Vagina (tissue), 2 donors: ENCODE measurements at places on chromosomes 13 and 19.

DNA sequence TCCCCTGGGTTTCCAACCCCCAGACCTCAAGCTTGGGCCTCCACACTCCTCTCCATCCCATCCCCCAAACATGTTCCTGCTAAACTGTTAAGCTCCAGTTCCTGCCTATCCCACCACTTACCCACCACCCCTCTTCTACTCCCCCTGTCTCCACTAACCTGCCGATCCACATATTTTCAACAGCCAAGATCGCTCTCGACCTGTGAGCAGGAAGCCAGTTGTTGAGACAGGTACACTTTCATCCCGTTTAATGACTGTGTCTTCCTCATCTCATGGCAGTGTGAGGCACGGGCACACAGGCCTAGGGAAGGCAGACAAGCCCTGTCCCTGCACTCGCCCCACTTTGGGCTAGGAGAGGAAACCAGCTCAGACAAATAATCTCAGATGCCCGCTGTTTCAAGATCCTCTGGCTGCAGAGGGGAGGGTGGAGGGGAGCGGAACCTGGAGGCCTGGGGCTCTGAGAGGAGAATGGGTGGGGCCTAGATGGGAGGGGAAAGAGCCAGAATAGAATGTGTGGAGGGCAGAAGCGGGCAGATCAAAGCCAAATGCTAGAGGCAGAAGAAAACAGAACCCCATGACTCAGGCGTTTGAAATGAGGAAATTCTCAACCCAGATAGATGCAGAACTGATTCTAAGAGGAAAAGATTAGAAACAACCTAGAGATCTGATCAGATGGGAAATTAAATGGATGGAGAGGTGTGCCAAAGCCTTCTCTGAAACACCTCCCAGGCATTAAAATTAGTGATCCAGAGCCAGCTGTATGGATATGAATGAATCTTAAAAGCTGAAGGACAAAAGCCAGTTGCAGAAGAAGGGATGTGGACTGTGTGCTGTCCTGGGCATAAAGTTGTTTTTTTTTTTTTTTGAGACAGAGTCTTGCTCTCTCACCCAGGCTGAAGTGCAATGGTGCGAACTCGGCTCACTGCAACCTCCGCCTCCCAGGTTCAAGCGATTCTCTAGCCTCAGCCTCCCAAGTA lies 16.9 kb upstream of the CYP2S1 start:
- no peak for DNase-seq

DNA sequence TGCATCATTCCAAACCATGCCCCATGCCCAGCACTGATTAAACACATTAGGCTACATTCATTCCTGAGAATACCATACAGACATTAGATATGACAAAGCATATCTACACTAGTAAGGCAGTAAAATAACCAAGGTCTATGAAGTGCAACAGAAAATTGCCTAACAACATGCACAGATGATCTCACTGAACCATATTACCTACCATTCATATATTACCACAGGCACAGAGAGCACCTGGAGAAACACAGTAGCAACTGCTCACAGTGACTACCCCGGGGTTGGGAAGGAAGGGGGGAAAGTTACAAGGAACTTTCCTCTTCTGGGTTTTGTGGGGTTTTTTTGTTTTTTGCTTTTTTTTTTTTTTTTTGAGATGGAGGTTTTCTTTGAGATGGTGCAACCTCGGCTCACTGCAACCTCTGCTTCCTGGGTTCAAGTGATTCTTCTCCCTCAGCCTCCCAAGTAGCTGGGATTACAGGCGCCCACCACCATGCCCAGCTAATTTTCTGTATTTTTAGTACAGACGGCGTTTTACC lies 669.6 kb downstream of the UQCRFS1 start:
- DNase-seq: no peak

- no peak for DNase-seq
These were observed 779.5 kb downstream of the GPC5 start for GRCh38 chr13:92177966-92178365.

GRCh38 chr13:97019236-97019635 lies 25.0 kb upstream of the OXGR1 start:
- no peak for DNase-seq

GRCh38 chr13:87498681-87499080 lies 172.5 kb upstream of the SLITRK5 start:
- DNase-seq: no peak

DNA sequence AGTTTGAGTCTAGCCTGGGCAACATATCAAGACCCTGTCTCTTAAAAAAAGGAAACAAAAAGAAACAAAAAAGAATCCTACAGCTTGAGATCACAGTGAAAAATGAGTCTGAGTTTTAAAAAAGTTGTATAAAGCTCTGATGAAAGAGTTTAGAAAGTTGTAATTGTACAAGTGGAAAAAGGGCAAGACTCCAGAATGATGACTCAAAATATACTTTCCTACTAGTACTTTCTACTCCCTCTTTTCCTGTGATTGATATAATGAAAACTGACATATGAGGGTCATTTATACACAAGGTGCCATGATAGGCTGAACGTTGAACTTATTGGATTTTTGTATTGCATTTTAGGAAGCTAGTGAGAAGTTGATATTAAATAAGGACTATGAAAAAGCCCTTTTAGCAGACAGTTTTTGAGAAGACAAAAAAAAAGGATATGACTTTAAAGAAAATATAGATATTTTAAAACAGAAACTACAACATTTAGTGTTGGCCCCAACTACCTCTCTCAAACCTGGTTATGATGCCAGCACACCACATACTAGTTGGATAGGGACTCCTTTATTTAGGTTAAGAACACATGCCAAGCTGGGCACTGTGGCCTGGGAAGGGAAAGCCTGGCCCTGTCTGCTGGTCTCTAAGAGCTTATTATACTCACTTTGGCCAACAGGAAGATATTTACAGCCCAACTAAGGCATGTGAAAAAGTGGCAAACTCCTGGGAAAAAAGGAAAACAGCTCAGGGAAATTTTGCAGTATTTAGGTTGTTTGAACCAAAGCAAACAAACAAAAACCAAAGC lies 116.6 kb downstream of the KL start:
- no peak for DNase-seq

- DNase-seq: no peak
These were observed 3.2 kb downstream of the STX10 start for GRCh38 chr19:13146763-13147563.

DNA sequence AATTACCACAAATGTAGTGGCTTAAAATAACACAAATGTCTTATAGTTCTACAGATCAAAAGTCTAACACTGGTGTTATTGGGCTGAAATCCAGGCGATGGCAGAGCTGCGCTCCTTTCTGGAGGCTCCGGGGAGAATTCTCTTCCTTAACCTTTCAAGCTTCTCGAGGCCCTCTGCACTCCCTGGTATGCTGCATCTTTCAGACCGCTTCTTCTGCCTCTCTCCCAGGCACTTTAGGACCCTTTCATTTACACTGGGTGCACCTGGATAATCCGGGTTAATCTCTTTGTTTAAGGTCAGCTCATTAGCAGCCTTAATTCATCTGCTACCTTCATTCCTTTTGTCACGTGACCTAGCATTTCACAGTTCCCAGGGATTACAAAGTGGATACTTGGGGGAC lies 211.3 kb upstream of the RFC3 start:
- no peak for DNase-seq

- no peak for DNase-seq
These were observed 25.8 kb upstream of the SLC7A9 start for GRCh38 chr19:32895384-32895783.

DNA sequence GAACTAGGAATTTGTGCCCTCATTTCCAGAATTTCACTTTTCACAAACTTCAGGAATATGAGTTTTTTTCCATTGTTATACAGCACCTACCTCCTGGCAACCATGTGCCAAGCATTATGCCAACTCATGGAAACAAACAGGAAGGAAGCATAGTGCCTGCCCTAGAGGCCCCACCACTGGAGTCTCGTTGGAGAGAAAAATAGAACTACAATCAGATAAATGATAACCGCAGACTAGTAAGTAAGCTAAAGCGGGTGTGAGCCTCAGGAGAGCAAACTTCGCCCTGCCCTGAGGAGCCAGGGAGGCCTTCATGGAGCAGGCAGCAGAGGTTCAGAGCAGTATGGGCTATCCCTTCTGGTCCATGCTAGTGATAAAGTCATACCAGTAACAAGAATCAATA lies 75.9 kb downstream of the FRY start:
- DNase-seq: no peak

- DNase-seq: no peak
These were observed 21.4 kb upstream of the ZNF181 start for GRCh38 chr19:34712395-34713261.

- DNase-seq: no peak
These were observed 4.1 kb downstream of the IGFL4 start for GRCh38 chr19:46036744-46037128.

DNA sequence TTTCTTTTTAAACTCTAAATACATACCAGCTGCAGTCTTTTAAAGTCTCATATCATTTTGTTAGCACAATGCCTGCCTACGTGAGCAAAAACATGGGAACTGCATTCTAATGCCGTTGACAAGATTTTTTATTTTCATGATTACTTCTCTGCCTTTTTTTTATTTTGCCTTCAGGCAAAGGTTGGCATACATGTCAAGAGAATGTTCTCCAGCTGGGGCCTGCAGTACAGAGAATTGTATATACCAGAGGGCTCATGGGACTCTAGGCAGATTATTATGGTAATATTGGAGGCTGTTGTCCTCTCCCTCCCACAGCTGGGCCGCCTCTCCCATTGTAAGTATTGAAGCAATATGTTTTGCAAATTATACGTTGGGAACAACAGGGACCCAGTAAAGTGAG lies 53.9 kb upstream of the OBI1 start:
- no peak for DNase-seq

- DNase-seq: no peak
These were observed 2.4 kb upstream of the CYP2A13 start for GRCh38 chr19:41085748-41086415.

GRCh38 chr19:43782689-43783231 lies 2.0 kb upstream of the KCNN4 start:
- no peak for DNase-seq

DNA sequence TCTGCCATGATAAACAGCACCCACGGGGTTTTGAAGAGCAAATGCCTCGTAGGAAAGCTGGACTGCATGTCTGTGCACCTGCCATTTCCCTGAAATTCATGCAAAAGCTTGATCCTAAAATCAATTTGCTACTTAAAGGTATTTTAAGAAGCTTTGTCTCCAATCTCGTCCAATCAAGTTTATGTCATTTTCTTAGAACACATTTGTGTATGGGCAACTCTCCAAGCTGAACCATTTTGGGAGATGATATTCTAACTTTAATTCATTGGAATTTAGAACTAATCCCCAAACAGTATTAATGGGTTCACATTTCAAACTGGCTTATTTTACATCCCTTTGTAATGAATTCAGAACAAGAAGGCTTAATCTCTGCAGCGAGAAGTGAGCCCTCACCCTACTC lies 822 bp downstream of the ADPRHL1 start:
- no peak for DNase-seq

- no peak for DNase-seq
These were observed 47.7 kb upstream of the USPL1 start for GRCh38 chr13:30569901-30570576.

DNA sequence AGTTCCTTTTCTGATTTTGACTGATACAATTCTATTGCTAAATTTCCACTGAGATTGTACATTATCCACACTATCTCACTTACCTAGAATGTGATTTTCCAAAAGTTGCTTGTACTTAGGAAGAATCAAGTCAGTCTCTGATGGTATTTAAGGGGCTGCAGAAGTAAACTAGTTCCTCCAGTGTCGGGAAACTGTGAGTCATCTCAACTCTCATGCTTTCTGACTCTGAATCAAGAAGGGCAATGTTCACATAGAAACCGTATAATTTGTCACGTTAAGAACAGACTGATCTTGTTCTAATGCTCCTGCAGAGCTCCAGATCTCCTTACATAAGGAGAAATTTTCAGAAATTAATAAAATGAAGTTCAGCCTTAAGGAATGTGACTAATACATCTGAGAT lies 369.3 kb downstream of the KLF5 start:
- no peak for DNase-seq

- DNase-seq: no peak
These were observed 213.7 kb downstream of the SLITRK5 start for GRCh38 chr13:87884884-87885283.
